Epithelial cell of esophagus (primary cell): ENCODE measurements at places on chromosomes 2 and 18.

GRCh38 chr2:234919711-234920110, 32.1 kb upstream of the SH3BP4 start:
- DNase-seq, result no peak

- DNase-seq, result no peak
Measured at GRCh38 chr2:16031848-16032159, 91.5 kb downstream of the MYCN start.

- DNase-seq, result no peak
Measured at GRCh38 chr2:109478906-109479493, 134.8 kb downstream of the SEPTIN10 start.

- DNase-seq, result no peak
Measured at GRCh38 chr18:8006979-8007378, 439.9 kb downstream of the PTPRM start.

- DNase-seq, result peak; percentile 30
Measured at GRCh38 chr18:55546851-55547704, 40.9 kb downstream of the TCF4 start.

DNA sequence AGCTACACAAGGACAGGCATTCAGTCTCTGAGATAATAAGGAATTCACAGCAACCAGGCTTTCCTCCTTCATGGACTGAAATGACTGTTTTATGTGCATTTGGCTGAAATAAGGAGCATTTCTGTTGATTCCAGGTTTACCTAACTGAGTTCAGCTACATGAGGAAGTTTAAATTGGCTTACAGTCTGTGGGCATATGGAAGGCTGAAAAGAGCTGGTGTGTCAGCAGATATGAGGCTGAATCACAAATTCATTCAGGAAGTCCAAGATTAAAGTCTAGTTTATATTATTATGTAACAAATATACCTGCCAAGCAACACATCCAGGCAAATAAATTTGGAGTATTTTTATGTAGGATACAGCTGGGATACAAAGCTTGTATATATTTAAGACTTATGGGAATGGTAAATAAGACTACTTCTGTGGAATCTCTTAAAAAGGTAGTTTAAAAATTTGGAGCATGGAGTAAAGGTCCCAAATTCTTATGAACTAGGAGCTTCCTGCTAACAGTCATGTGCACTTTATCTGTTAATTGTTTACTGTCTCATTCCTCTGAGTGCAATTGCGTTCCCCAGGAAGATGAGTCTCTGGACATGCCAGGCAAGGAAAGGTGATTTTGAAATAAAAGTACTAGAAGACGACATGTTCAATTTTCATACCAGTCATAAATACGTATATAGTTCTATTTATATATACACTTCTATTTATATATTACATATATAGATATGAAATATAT, 53.0 kb downstream of the ZC3H8 start:
- peak; percentile 61 for DNase-seq

GRCh38 chr2:201642086-201642578, 1.2 kb downstream of the TMEM237 start:
- DNase-seq, result no peak

DNA sequence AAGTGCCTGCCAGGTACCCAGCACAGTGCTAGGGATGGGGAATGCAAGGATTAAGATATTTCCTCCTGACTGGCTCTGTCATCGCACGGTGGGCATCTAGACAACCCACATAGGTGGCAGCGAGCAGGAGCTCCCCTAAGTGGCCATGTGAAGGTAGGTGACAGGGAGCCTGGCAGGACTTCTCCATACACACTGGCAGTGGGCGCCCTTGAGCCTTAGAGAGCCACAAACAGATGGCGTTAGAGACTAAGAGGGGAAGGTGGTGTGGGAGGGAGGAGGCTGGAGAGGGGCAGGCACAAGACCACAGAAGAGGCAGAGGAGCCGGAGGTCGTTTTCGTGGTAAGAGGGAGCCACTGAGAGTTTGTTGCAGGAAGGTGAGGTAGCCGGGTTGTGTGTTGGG, 15.2 kb downstream of the PRELID3A start:
- no peak for DNase-seq

DNA sequence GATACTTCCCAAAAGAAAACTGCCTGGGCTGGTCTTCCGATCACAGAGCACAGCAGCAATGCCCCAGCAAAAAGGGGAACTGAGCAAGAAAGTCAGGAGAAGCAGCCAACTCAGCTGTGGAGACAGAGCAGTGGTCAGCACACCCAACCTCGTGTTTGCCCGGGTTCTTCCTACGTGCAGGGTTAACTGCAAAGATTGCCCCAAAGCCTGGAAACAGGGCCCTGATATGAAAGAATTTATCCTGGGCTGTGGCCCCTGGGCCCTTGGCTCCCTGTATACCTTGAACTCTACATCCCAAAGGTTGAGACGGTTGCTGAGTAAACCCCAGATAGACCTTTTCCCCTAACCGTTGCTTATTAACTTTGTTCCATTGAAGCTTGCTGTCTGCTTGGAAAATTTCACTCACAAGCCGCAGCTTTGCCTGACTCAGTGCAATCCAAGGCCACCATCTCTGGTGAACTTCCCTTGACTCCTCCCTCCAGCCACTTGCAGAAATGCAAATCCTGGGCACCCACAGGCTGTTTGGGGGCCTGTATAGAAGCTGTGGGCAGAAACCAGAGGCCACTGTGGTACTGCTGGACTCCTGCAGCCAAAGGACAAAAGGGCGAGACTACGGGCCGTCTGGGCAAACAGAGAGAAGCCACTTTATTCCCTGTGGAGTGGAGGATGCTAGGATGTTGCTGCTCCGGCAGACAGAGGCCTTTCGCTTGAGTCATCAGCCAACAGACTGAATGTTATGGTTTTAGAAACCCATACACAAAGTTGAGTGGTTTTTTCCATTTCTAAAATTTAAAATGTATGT, 18.2 kb downstream of the NRP2 start:
- peak; percentile 43 for DNase-seq

DNA sequence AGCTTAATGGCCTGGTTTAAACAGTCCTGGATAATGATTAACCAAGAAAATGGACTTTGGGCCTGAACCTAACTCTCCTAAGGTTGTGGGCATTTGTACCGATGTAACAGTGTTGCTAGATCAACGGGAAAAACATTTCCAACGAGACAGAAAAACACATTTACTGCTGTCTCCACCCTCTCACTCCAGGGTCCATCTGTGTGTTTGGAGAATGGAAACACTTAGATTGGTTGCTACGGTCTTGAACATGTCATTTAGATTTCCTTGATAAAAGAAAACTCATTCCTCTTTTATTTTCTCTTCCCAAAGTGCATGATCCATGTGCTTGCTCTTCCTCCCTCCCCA, 88.0 kb downstream of the SOCS6 start:
- DNase-seq, result no peak

DNA sequence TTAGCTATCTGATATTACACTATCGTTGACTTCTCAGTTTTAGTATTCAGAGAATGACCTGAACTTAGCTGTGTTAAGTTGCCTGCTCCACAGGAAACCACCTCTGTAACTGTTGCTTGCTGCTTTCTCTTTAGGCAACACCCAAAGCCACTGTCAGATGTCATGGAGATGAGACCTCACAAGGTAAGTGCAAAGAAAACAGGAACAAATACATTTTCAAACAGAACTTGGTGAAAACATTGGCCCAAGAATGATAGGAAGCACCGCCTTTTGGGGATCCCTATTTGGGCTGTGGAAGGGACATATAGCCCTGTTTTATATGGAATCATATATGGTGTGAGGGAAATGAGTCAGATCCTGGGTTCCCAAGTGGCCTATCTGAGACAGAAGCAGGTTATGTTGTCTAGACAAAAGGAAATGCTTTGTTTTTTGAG, 143.4 kb downstream of the UBE2E3 start:
- peak; percentile 22 for DNase-seq

DNA sequence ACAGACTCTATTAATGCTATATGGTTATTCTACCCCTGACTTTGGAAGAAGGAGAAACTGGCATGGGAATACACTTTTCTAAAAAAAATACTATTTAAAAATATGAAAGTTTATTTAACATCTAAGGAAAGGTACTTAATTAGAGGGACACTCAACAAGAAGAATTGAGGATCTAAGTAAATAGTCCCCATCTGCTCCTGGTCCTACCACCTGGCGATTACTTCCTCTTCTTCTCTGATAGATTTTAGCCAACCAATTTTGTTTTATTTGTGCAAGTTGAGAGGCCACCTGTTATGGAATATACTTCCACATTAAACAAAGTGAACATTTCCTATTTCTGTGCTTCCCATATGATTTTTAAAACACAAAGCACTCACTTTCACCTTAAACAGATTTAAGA, 111.7 kb downstream of the BCL2 start:
- no peak for DNase-seq

DNA sequence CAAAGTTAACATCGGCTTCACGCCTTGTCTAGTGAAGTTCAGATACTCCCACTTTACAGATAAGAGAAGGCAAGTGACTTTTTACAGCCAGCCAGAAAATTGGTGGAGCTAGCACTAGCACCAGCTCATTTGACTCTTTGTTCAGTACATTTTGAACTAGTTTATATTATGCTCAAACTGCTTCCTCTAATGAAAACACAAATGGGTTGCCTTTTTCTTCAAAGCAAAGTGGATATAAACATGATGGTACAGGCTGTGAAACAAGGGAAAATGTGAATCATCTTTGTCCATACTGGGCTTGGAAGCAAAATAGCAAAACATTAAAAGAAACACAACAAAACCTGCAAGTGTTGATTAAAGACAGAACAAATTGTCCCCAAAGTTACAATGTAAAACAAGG, 99.6 kb upstream of the LHCGR start:
- peak; percentile 29 for DNase-seq

DNA sequence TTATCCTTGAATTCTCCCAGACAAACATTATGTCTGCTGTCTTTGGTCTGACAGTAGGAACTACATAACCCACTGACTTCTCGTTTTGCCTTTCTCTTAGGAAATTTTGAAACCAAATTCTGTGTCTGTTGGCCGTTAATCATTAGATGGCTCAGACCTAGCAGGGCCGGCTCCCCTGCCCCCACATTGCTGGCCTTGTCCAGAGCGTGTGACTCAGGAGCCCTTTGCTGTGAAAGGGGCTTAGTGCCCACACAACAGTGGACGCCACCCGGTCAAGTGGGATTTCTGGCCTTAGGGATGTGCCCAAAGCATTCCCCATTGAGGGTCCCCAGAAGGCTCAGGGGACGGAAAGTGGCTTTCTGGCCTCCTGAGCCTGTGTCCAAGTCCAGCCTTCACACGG, 137.5 kb downstream of the CTIF start:
- no peak for DNase-seq

DNA sequence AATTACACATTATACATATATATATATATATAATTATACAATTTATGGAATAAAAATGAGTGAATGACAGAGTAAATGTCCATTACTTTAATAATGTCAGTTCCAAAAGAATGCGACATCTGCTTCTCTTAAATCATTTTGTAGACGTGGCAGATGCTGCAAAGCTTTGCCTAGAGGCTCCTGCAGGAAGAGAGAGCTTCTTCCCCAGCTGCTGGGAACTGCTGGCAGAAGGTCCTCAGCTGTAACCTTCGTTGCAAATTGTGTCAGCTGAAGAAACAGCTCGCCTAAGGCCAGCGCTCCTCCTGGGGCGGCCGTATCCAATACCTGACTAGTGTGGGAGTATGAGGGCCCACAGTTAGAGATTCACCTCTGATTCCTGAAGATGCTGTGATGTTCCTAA, 9.6 kb upstream of the THNSL2 start:
- DNase-seq, result no peak

DNA sequence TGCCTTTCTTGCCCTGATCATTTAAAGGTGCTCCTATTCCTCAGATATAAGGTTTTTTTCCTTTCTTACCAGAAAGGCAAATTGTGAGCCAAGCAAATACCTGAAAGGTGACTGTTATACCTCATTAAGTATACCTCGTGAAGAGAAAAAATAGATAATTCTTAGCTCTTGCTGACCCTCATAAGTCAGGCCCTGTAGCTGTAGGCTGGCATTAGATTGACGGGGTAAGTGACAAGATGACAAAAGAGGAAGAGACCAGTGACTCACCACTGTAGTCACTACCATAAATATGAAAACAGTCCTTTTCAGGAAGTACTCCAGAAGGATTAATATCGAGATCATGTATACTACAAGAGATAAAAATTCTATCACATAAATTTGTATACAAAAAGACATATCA, 104.6 kb downstream of the PTPN4 start:
- peak; percentile 16 for DNase-seq

- no peak for DNase-seq
Measured at GRCh38 chr2:188322569-188323551, 31.2 kb downstream of the GULP1 start.

DNA sequence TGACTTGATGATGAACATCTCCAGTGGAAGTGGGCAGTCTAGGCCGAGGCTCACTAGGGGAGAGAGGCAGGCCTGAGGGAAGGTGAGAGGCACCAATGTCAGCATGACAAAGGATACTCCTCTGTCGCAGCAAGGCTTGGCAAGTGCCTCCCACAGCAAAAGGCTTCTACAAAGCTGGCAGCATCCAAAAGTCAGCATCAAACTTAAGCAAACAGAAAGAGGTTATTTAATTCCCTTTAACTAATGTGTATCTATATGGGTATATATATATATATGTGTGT, 41.6 kb downstream of the NIFK start:
- no peak for DNase-seq

DNA sequence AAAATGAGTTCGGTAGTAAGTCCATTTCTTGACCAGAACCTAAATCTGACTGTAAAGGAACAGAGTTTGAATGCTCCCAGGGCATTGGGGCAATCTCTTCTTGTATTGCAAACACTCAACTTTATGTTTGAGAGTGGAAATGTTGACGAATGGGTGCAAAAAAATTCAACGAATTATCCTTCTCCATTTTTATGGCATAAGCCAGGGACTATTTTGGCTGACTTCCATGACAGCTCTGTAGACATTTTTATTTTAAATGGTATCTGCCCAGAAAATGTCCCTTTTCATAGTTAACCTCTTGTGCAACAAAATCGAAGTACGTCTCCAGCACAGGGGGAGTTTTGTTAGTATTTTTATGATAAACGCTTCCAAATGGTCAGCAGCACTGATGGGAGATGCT, 3.7 kb downstream of the MLPH start:
- no peak for DNase-seq

DNA sequence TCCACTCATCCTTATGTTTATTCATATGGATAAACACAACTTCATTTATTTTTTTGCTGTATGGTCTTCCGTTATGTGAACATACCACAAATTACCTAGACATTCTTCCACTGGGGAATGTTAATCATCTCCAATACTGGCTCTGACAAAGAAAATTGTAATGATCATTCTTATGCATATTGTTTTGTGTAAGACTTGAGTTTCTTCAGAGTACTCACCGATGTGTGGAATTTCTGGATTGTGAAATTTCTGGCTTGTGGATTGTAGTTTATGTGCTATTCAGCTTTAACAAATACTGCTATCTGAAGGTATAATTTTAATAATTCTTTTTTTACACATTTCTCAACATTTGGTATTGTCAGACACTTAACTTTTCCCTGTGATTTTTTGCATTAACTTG, 212.2 kb upstream of the THUMPD2 start:
- peak; percentile 66 for DNase-seq

DNA sequence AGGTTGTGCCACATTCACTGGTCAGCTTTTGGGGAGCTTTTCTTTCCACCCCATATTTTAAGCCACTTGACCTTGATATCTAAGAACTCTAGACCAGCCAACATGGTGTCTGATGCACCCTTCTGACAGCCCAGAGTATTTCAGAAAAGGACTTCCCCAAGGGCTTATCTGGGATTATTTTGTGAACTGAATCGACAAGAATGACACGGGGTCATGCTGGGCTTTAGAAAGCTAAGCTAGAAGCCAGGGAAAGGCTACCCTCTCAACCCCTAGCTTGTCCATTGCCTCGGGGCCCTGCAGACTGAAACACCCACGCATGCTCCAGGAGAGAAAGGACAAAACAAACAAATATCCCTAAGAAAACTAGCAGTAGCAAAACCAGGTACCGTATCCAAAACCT, 16.0 kb downstream of the SLC4A5 start:
- DNase-seq, result no peak
